Stimulated activated CD8-positive, alpha-beta memory T cell treated with anti-CD3 and anti-CD28 coated beads, Interleukin-4, amount 100 ng/mL, for 4 hours (primary cell): ENCODE measurements at places on chromosomes 2 and 18.

- no peak for DNase-seq
Observed at GRCh38 chr2:70691497-70692140, 76.4 kb downstream of the ADD2 start.

DNA sequence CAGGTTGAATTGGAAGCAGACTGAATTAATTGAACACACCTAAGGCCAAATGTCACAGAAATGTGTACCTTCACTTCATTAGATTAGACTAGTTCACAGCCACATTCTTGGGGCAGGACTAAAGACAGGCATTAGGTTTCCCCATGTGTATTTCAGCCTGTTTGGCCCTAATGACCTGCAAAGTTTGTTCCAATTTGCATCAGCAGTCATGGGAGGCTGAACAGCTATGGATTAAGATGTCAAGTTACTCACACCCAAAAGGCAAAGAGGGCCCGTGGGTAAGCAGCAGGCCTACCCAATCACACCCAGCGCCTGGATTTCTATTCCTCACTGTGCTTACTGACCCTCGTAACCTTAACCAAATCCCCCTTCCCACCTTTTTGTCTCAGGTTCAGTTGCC, 99.6 kb upstream of the RIOK3 start:
- DNase-seq, result no peak

DNA sequence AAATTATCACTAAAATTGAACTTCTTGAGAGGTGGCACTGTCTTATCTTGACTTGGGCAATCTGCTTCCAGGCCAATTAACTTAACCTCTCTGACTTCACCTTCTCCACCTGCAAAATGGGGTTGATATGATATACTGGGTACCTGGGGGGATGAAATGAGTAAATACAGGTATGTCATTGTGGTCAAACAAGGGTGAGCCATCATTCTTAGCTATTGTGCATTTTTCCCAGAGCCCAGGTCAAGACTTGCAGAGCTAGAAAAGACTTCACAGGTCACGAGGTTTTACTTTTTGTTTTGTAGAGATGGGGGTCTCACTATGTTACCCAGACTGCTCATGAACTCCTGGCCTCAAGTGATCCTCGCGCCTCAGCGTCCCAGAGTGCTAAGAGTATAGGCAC, 145.0 kb downstream of the PRKCE start:
- DNase-seq, result no peak

DNA sequence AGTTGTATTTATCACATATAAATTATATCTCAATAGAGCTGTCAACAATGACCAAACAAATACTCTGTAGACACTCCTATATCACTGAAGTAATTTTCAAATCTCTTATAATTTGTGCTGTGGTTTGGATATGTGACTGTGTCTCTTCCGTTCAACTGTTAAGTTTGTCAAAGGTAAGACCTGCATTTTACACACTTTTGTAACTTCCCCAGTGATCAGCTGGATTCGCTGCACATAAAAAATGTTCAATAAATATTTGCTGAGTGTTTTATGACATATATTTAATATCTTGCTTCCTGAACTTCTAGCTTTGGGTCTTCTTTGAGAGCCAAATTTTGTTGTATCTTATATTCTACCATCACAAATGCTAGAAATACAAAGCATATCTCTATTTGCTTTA, 57.3 kb upstream of the ROCK1 start:
- DNase-seq, result no peak

DNA sequence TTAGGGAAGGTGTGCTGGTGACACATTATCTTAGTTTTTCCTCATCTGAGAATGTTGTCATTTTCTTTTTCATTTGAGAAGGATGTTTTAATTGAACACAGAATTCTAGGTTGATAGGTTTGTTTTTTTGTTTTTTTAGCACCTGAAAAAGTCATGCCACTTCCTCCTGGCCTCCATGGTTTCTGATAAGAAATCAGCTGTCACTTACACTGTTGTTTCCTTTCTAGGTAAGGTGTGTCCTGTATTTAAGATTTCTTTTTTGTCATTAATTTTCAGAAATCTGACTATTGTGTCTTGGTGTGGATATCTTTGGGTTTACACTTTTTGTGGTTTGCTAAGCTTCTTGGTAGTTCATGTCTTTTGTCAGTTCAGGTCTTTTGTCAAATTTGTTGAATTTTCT, 99.3 kb downstream of the ROCK1 start:
- no peak for DNase-seq

- DNase-seq, result no peak
Observed at GRCh38 chr2:59690849-59691248, 862.6 kb downstream of the BCL11A start.

DNA sequence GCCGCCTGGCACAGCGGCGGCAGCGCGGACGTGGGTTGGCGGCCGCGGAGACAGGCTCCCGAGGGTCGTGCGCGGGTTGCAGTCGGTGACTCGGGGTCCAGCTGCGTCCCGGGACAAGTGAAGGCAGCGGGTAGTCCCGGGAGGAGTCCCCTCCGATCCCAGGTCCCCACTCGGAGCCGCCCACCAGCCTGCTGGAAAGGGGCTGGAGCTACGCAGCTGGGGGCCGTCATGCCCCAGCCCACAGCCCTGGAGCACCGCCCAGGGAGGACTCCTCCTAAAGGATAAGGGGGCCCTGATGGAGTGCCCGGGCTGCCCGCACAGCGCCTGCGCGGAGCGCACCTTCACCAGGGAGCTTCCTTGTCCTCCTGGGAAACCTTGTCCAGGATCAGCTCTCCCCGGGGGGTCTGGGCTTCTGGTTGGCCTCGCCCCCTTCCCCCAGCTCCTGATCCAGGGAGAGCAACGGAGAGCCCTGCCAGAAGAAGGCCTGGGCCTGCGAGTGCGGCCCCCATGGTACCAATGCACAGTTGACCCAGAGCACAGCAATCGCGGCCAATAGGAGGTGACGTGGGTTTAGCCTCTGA, 25.9 kb upstream of the ALPP start:
- no peak for DNase-seq

- DNase-seq, result no peak
Observed at GRCh38 chr2:189582140-189582808, 1.7 kb upstream of the SLC40A1 start.

DNA sequence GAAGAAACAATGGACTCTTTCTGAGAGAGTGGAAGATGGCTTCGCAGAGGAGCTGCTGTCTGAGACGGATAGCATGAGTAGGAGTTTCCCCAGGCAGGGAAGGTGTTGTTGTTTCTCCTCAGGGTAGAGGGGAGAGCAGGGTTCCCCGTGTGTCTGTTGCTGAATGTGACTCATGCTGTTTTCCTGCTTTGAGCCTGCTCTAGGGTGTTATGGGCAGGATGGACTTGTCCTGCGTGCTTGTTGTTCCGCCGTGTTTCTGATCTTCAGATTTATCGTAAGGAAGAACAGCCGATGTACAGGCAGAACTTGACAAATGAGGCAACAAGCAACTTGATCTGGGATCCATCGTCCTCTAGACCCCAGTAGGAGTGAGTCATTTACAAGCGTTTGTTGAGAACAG, 19.7 kb upstream of the MYCN start:
- no peak for DNase-seq
